Activated T-cell treated with anti-CD3 and anti-CD28 coated beads, Interleukin-2, amount 50 U/mL, for 72 hours (primary cell): ENCODE measurements at places on chromosomes 2 and 18. TPM values are rescaled to one million over a fixed set of nuclear protein-coding genes. Genes with fewer than 3 reads are reported as not detected.

Gene COL3A1
- 0.12 TPM for total RNA-seq

Gene SLC4A3
- not detected for total RNA-seq

Gene SMCHD1
- total RNA-seq, result 103 TPM

- no peaks in the 10 kb centered on the region for H3K27me3 ChIP-seq
- H3K36me3 ChIP-seq, result no peaks in the 10 kb centered on the region
- no peak overlapping the region for H3K27ac ChIP-seq
- H3K4me3 ChIP-seq, result no peak overlapping the region
- no peaks in the 10 kb centered on the region for H3K4me1 ChIP-seq
- no peak for DNase-seq
Observed at GRCh38 chr18:66473882-66474281, 130.0 kb downstream of the CDH19 start.

DNA sequence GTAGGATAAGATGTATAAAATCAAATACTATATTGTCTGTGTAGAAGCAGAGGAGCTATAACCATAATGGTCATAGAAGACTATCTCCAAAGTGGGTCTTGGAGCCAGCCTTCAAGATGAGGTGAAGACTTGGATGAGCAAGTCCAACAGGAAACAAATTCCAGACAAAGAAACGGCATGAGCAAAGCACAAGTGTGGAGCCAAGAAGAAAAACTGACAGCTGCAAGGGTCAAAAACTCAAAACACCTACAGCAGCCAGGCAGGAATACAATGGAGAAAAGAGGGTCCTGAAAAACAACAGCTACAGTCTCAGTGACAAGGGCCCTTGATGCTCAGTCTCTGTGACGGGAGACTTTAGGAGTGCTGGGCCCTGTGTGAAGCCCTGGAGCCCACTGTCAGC lies 102.4 kb downstream of the STK39 start:
- peaks cover 2% of the 10 kb centered on the region for H3K36me3 ChIP-seq
- DNase-seq, result no peak
- no peaks in the 10 kb centered on the region for H3K27me3 ChIP-seq
- no peak overlapping the region for H3K4me3 ChIP-seq
- H3K4me1 ChIP-seq, result peaks cover 11% of the 10 kb centered on the region

Gene CDH2
- 0.07 TPM for total RNA-seq
